Stimulated activated CD4-positive, alpha-beta T cell treated with anti-CD3 and anti-CD28 coated beads, Interleukin-1b, Interleukin-23, amount 100 ng/mL, for 24 hours (primary cell): ENCODE measurements at places on chromosomes 6 and 20.

DNA sequence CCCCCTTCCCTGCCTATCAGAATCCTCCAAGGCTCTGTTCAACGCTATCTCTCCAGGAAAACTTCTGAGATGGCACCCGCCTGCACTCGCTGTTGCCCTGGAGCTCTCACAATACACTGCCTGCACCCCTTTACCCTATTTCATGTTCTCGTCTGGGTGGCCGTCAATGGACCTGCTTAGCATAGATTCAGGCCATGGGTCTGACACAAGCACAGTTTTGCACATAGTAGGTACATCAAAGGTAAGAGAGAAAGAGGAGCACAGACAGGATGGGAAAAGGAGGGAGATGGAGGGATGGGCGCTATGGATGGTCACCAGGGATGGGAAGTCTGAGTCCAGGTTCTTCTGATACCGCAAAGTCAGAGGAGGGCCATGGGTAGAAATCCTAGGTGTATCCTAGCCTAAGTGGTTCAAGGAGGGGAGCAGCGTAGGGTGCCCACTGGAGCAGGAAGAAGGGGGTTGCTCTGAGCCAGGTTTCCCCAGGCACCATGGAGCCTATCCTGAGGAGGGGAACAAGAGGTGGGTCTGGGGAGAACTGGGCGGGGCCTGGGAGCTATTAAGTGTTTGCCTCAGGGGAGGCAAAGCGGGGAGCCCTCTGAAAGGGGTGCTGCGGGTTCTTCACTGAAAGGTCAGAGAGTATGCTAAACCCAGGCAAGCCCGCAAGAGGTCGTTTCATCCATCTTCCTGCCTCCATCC, 89.3 kb downstream of the MRPL14 start:
- DNase-seq = no peak

DNA sequence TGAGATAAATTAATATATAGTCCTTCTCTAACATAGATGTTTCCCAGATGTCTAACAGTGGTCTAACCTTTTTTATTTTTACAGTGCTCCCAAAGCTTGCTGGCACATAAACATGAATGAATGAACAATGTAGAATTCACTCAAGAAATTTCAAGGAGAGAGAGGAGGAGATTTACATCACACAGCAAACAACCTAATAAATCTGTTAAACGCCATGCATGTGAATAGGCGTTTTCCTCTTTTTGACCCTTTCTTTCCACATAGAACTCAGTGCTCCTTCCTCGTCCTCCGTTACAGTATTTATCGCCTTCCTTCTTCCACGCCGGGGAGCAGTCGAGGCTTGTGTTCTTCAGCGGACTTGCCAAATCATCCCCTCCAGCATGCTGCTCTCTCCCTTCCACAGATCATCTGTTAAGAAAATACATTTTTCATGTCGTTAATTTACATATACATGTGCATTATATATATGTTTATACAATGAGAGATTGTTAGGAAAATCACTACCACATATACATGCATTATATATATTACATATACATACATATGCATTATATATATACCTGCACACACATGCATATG, 93.0 kb downstream of the SLC35B3 start:
- DNase-seq = no peak

- DNase-seq = no peak
Observed at GRCh38 chr20:3900187-3900604, 11.0 kb downstream of the PANK2 start.

GRCh38 chr6:112383191-112383590, 36.1 kb downstream of the RFPL4B start:
- no peak for DNase-seq

DNA sequence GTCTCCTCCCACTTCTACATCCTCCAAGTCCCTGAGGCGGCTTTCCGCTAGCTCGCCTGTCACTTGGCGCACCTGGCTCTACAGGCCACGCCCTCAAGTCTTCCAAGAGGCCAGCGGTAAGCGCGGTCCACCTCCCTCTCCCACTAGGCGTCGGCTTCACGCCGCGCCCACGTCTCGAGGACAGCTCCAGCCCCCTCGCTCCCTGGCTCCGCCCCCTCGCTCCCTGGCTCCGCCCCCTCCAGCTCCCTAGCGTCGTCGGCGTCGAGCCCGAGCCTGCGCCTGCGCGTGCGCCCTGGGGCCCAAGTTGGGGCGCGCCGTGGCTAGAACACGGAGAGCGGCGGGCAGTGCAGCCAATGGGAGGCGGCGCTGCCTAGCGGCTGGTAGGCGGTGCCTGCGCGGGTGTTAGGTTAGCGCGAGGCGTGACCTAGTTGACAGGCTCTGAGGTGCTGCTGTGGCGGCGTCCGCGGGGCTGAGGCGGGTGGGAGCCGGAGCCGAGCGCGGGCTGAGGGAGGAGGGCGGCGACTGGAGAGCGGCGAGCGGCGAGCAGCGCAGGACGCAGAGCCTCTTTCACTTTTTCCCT, at the start of gene MACROD2:
Gene MACROD2 (plus strand): TSS at position 431 of the 580 bp plus-strand sequence.
- peak; percentile 13 for DNase-seq

DNA sequence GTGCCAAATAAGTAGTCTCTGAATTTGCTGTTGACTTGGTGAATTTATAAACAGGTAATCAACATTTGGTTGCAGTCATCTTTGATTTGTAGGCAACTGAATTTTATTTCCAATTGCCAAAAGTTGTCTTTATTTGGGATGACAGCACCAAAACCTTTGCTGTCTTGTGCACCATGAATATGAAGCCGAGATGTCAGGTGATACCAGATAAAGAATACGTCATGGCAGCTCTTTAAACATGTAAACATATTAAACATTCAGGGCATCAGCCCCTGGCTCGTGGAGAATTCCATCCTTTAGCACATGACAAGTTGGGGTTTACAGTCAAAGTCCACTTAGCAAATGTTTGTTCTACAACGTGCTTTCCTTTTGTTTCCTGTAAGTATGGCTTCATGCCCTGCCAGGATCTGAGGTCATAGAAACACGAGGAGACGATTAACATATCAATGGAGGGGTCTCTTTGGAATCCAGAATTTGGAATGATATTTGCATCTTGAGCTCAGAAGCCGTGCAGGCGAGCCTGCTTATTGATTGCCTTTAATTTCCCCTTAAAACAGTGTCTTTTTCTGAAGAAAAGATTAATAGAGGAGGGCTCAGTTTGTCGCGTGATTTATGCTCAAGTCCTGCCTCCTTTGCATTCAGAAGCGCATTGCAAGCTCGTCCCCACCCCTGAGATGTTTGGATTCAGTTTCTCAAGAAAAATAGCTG, 170.2 kb upstream of the ZNF217 start:
- no peak for DNase-seq

GRCh38 chr20:10728873-10729670, 55.3 kb upstream of the JAG1 start:
- no peak for DNase-seq

DNA sequence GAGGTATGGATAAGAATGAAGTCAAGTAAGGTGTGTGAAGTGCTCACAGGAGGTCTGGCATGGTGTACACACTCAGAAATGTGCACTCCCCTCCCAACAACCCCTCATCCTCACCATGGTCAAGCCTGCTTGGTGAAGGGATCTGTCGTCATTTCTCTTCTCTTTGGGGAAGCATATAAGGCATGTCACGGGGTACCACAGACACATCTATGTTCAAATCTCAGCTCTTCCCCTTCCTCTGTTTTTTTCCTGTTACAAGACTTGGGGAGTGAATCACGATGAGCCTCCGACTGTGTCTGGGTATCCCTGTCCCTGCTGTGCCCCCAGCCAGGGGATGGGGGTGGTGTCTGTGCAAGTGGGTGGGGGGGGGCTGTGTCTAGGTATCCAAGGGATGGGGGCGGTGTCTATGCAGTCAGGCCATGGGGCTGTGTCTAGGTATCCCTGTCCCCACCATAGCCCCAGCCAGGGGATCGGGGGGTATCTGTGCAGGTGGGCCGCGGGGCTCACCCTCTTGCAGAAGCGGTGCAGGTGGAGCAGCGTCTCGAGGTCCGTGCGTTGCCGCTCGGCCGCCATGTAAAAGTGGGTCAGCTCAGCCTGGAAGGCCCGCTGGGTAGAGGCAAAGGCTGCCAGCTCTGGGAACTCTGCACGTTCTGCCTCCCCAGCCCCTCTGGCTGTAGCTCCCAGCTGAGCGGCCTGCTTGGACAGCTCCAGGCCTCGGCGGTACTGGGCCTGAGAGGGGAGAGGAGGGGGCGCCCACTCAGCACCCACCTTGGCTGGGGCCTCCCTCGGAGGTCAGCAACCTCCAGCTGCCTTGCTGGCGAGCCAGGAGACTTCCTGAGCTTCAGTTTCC, 43.6 kb downstream of the KIAA1755 start:
- no peak for DNase-seq

DNA sequence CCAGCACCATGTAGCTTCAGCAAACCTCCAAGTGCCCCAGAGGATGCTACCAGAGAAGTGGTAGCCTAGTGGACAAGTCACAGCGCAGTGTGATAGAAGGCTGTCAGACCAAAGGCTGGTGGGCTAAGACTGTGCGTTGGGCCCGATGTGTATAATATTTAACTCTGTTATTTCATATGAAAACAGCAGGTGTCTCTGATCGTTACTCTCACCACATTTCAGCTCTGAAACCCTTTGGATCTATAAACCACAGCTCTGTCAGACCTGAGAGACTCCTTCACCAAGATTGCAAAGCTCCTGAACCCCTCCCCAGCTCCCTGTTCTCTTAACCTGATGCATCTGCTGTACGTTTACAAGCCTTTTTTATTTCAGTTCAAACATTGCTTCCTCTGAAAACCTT, 43.8 kb downstream of the ISM1 start:
- DNase-seq = no peak

- DNase-seq = no peak
Observed at GRCh38 chr6:102766963-102767362, 1373.5 kb downstream of the GRIK2 start.

- no peak for DNase-seq
Observed at GRCh38 chr6:22146931-22147701, 149.7 kb downstream of the PRL start.

GRCh38 chr6:22681761-22682160, 112.4 kb downstream of the HDGFL1 start:
- DNase-seq = no peak

DNA sequence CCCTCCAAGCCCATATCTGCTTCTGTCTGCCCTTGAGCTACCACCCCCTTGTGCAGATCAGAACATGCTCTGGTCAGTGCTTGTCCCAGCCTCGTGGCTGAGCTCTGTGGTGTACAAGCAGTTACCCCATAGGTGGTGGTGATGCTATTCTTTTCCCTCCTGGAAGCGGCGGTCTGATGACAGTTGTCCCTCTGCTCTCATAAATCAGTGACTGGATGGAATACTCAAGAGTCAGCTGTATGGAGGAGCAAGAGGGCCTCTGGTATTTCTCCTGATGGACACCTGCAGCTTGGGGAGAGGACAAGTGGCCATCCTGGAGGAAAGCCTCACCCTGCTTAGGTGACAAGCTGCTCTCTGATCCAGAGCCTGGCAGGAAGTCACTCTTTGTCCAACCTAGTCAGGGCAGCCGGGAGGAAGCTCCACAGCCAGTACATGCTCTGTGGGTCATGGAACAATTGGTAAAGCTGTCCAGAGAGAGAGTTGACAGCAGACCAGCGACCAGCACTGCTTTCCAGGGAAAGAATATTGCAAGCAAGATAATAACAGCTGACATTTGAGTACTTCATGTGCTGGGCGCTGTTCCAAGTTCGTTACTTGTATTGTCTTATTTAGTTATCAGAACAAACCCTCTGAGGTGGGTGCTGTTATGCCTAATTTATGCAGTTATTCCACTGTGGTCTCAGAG, 47.1 kb downstream of the SCAND1 start:
- DNase-seq = no peak

GRCh38 chr20:31497838-31498540, 16.3 kb upstream of the HM13 start:
- DNase-seq = no peak

DNA sequence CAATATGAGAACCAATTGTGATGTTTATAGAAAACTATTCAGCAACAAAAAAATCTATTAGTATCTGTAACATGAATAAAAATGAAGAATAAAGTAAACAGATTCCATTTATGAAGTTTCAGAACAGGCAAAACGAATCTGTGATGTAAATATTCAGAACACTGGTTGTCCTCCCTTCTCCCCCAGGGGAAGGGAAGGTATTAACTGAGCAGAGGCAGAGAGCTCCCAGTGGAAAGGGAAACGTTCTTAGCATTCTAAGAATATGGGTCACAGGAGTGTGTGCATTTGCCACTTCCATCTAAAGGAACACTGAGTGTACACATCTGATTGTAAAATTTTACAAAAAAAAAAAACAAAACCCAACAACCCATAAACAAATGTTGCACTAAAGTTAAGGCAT, 23.1 kb downstream of the SPAG4 start:
- DNase-seq = no peak

GRCh38 chr6:30547454-30547853, 8.8 kb downstream of the GNL1 start:
- no peak for DNase-seq
